ENCODE measurements at places on chromosomes 7 and 10.
A peak's percentile ranks its signal among the peaks of the same experiment; 100 is the strongest.

DNA sequence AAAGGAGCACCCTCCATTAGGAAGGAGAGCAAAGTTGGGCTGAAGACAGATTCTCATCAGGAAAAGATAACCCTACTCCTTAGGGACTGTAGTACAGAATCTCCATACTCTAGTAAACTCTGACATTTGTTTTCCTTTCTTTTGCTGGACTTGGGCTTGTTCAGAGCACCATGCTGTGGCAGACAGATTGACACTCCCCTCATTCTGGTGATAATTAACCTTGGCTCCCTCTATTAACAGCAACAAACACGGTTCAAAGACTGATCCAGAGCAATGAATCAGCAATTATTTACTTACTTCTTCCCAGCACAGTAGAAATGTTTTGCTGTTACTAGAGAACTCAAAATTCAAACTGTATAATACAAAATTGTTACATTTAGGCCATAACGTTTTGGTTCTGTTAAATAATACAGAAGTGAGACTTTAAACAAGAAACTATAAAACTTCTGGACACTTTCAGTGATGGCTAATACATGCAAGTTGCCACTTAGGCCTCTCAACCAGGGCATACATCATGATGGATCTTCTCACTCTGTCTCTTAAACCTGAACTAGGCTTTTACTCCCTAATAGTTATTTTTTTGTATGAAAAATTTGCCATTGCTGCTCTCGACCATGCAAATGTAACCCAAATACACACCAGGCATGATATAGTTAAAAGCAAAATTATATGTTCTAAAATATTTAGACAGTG, 639.0 kb downstream of the IPMK start:
- no peak for DNase-seq

- DNase-seq, result no peak
These were observed 35.6 kb downstream of the TAF3 start for GRCh38 chr10:7853890-7854289.

GRCh38 chr10:48740015-48740707, 55.5 kb downstream of the WDFY4 start:
- DNase-seq, result no peak

DNA sequence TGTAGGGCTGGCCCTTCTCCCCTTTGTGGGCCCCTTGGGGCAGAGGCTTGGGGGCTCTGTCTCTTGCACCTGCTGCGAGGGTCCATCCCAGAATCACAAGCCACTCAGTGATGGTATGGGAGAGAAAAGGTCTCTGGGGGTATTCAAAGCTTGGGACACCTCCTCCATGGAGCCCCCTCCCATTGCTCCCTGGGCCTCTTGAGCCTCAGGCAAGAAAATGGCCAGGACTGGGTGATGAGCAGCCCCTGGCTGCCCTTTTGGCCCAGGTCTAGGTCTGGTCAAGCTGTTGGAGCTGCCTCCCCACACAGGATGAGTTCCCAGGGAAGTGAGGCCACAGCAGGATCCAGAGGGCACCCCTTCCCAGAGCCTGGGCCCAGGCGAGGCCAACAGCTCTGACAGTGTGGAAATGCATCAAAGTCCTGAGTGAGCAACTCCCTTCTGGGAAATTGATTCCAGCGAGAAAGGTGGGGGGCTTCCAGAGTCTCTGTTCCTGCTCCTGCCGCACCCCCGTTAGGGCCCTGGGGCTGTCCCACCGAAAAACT, 3.4 kb upstream of the MYL7 start:
- DNase-seq, result no peak

GRCh38 chr7:113562242-113562641, 356.6 kb downstream of the PPP1R3A start:
- DNase-seq, result no peak

GRCh38 chr10:74187237-74187636, 36.2 kb downstream of the ADK start:
- DNase-seq, result no peak

DNA sequence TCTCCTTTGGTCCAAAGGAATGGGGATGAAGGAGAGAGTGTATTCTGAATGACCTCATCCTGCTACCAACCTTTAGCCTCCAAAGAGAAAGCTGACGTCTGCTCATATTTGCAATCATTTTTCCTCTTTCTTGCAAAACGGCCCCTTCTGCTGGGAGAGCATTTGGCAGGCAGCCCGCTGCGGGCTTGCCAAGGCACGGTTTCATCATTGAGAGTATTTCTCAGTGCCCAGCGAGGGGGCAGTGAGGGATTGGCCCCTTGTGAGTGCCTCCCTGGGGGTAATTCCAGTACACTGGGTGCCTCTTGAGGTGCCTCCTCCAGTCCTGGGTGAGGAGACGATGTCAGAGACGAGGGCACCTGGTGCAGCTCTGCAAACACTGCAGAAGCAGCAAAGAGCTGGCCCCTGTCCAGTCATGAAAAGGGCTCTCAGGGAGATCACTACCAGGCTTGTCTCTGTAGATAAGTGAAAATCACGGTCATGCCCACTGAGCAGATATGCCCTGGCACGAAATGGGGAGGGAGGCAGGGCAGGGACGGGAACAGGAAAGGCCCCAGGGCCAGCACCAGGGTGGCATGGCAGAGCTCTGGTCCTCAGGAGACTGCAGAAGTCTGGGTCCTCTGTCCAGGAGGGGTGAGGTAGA, 48.7 kb upstream of the SHH start:
- no peak for DNase-seq

- no peak for DNase-seq
These were observed 98.7 kb downstream of the EBF3 start for GRCh38 chr10:129865413-129865812.

DNA sequence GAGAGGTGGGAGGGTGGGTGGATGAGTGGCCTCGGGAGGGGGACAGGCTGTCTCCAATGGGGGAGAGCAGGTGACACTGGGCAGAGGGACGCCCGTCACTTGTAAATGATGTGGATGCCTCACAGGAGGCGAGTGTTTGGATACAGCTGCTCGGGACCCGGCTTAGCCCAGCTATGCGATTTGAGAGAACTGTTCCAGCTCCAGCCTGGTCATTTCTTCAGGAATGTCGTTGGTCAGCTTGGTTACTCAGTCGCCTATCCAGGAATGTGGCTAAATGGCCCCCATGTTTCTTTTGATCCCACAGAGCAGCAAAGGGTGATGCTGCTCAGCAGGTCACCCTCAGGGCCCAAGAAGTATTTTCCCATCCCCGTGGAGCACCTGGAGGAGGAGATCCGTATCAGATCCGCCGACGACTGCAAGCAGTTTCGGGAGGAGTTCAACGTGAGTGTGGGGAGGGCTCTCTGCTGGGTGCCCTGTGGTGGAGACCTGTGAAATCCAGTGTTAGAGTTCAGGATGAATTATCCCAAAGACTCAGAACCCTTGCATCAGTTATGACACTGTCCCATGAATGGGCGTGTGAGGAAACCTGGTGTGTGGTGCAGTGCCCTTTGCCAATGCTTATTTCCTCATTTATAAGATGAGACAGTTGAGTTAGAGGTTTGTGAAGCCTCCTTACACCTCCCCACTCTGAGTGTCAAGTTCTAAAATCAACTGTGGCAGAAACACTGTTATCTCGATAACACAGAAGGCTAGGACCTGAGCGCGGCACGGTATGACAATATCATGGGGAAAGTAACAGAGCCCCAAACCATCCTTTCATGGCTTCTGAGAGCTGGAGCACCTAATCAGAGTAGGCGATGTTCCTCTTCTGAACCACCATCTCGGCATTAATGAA, 76.8 kb downstream of the MKI67 start:
- DNase-seq, result peak; percentile 87

GRCh38 chr7:143980746-143981510, 19.2 kb upstream of the OR6B1 start:
- DNase-seq, result no peak

DNA sequence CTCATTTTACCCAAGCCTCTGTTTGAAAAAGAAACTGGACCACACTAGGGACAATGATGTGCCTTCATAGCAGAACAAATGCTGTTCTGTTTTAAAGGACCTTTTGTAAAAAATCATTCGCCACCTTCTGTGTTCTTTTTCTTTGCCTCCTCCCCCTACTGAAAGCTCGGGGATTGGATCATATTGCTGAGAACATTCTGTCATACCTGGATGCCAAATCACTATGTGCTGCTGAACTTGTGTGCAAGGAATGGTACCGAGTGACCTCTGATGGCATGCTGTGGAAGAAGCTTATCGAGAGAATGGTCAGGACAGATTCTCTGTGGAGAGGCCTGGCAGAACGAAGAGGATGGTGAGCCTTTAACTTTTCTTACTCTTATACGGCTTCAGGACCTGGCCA, 62.2 kb downstream of the POLL start:
- no peak for DNase-seq

All from MV-4-11 (cell line).